Mesothelial cell of epicardium (in vitro differentiated cells): ENCODE measurements at places on chromosomes 4 and X. TPM values are rescaled to one million over a fixed set of nuclear protein-coding genes. Genes with fewer than 3 reads are reported as not detected.

- H3K4me3 ChIP-seq = no peak overlapping the region
- H3K27me3 ChIP-seq = no peaks in the 10 kb centered on the region
- H3K36me3 ChIP-seq = peaks cover 4% of the 10 kb centered on the region
- peaks cover 9% of the 10 kb centered on the region for H3K4me1 ChIP-seq
- DNase-seq = no peak
- H3K27ac ChIP-seq = no peak overlapping the region
Observed at GRCh38 chrX:54066841-54067240, 22.6 kb upstream of the PHF8 start.

PLRG1 gene
- total RNA-seq = 81.7 to 88.6 TPM (median 88.3 TPM) in 3 replicates

SAGE1 gene
- total RNA-seq = not detected in 3 replicates

DNA sequence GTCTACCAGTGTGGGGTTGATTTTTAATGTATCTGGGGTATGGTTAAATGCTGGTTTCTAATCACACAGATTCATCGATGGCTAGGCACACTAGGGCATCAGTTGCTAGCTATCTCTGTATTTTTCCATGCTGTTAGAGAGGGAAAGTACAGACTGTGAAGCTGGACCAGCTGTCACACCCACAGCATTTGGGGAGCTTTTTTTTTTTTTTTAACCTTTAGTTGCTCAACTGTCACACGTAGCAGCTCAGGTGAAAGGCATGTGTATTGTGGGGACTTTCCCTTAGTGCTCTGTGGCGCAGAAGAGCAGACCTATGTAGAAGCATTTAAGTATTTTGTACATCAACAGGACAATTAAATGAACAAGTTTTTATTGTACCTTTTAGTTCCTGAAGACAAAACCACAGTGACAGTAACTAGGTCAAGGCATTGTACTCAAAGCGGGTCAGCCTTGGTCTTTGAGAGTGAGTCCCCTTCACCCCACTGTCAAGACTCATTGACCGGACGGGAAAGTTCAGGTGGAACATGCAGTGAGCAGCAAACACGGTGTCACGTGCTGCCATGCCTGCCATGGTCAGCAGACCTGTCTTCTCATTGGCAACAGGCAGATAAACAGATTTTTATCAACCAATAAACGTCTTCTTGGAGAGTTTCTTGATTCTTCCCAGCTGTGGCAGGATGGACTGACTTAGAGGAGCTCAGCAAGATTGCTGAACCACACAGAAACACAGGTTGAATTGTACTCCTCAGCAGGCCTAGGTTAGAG, 65.3 kb downstream of the CASP3 start:
- H3K27me3 ChIP-seq = no peaks in the 10 kb centered on the region
- no peak overlapping the region for H3K27ac ChIP-seq
- no peaks in the 10 kb centered on the region for H3K4me1 ChIP-seq
- H3K36me3 ChIP-seq = no peaks in the 10 kb centered on the region
- no peak overlapping the region for H3K4me3 ChIP-seq

DNA sequence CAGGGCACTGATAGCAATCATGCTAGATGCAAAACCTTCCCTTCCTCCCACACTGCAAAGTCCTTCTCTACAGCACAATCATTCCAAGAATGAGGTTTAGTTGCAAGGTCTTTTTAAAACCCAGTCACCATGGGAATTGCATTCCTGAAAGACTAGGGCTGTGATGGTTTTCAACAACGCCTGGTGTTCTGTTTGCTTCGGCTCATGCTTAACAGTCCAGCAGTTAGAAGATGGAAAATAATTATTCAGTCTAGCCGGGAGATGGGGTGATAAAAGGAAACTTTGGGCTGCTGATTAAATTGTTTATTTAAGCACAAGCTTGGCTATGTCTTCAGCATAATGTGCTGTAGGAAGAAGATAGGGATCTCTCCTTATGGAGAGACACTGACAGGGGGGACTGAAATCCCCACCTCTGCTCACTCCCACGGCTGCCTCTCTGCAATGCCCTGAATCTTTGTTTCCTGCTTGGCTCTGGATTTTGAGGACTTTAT, 211.4 kb downstream of the MID1IP1 start:
- no peak overlapping the region for H3K4me3 ChIP-seq
- H3K27ac ChIP-seq = peak overlapping the region; percentile 8
- no peak for DNase-seq
